ENCODE measurements at places on chromosomes 2 and 18.

DNA sequence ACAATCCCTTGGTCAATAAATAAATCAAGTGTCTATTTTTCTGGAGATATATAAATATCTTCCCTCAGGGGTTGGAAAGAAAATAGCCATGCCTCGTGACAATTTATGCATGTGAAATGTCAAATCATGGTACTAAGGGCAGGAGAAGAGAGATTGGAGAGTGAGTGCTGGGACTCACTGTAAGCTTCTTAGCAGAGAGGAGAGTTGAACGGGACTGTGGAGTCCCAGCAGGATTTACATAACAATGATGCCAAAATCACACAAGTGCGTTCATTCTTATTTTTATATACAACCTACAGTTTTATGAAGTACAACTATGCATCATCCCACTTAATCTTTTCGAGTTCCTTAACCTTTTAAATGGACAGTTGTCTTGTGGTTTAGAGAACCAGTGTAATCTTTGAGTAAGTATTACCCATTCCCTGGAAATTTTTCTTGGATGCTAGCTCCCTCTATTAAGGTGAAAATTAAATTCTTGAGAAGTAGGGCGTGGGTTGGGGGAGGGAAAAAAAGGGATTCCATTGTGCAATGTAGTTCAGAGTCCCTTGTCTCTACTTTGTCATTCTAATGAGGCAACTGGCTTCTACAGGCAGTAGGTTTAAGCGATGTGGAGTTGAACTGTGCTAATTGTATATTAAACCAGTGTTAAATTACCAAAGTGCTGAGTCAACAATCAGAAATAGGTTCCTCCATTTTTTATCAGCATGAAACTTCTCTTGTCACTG is 143.6 kb upstream of the EPHA4 start:
- DNase-seq = no peak

DNA sequence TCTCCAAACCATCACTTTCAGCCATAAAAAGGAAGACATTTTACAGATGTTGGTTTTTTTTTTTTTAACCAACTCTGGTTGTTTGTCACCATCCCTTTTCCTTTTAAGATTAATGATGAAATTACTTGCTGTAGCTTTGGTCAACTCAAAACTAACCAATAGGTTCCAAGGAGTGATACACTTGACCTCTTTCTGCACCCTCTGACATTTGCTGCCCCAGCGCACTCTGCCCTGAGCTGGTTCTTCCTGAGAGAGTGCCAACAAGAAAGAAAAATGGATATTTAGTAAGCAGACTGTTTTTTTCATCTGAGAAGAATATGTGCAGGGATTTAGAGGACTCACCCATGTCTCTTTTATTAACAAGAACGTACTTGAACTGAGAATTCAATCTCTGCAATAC is 520.0 kb downstream of the TXNL1 start:
- DNase-seq = no peak

DNA sequence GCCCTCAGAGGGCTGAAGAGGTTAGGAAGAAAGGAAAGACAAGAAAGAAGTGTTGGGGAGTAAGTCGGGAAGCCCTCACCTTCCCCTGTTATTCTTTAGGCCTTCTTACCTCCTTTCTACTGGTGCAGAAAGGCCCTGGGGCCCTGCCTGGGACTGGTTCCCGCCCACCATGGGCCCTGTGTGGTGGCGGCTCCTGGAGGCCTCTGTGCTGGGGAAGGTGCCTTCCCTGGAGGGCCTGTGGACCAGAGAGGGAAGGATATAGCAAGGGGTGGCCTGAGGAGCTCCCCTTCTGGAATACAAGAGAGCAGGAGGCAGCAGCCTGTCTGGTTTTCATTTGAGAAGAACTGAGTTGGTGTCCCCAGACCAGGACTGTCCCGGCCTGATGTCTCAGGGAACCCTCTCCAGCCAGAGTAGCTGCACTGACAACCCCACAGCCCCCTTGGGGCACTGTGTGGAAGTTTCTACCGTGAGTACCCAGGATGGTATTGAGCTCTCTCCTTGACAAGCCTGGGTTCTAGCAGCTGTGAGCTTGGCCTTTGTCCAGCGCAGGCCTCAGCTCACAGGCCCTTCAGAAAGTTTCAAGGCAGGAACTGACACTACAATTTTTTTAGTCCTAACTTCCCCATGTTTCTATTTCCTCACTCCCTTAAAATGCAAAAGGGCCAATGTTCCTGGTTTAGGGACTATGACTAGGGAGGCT is 47.1 kb downstream of the EFR3B start:
- peak; percentile 9 for DNase-seq

DNA sequence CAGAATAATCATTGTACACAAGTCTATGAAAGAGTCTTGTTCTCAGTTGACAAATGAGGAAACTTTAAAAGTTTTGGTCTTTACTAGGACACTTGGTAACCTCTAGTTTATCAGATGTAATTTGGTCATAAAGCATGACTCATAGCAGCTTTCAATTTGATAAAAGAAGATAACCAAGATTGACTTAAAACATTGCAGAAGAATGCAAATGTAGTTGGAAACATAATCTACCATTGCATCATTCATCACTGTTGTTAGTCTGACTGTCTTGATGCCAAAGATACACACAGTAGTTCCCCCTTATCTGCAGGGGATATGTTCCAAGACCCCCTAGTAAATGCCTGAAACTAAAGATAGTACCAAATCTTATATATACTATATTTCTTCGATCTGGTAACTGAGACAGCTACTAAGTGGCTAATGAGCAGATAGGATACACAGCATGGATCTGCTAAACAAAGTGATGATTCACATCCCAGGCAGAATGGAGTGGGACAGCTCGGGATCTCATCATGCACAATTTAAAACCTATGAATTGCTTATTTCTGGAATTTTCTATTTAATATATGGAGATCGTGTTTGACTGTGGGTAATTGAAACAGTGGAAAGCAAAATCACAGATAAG is 131.4 kb upstream of the CCDC68 start:
- DNase-seq = no peak

DNA sequence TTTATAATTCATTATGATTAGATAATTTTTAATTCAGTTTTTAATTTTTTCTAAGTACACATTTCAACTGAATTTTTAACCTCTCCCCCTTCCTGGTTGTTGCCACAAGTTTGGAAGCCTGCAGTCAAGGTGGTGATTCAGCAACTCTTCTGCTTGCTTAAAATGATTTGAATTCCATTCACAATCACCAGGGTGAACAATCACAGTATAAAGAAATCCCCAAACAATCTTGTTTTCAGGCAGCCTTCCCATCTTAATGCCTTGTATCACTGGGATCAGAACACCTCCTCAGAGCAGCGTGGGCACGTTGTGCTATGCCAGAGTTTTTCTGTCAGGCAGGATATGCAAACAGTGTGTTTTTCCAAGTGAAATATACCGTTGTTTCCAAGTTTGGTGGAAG is 46.7 kb upstream of the BARD1 start:
- DNase-seq = no peak

GRCh38 chr2:17901246-17901645 is 22.8 kb downstream of the KCNS3 start:
- DNase-seq = no peak

DNA sequence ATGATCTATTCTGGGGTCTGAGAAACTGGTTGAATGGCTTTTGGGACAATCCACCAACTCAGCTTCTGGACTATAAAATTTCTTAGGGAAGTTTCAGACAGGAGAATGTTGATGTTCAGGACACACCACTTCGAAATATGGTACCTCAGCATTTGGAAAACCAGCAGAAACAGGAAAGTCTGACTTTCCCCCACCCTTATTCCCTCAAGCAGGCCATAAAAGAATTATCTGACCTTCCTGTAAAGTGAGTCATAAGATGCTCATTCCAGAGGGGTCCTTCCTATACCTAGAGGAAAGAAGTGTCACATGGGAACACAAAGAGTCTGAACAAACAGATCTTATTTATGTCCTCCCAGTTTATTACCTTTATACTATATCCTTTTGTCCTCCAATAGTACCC is 415.0 kb downstream of the CPS1 start:
- no peak for DNase-seq

DNA sequence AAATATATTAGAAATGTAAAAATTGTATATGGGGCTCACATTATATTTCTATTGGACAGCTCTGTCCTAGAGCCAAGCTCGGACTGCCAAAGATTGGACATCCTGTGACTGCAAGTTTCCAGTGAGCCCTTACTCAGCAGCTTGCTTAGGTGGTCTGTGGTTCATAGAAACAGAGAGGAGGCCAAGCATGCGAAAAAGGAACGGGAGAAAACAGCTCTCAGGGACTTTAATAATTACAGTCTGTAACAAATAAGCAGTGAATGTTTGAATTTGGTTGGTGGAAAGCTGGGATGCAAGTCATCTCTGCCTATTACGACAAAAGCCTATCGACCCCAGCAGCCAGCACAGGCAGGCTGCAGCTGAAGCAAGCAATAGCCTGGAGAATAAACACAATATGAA is 35.6 kb downstream of the WIPF1 start:
- no peak for DNase-seq

DNA sequence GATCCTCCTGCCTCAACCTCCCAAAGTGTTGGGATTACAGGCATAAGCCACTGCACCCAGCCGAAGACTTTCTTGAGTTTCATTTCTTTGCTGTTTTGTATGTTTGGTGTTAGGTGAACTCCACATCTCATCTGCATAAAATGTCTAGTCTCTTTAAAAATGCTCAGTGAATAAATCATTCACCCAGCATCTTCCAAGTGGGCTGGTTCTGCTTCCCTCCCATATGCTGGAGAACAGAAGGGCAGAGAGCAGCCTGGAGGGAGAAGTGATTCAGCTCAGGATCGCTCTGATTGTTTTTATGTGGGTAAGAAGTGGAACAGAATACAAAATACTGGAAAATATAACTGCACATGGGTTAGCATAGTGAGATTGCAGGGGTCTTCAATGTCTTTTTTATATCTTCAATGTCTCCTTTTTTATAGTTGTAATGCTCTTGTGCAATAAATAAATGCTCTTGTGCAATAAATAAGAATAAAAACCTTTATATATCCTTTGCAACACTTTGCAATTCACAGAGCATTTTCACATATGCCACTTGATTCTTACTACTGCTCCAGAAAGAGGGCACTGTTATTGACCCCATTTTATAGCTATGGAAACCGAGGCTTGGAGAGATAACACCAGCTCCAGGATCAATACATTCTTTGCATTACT is 253.0 kb upstream of the NCKAP5 start:
- DNase-seq = no peak

DNA sequence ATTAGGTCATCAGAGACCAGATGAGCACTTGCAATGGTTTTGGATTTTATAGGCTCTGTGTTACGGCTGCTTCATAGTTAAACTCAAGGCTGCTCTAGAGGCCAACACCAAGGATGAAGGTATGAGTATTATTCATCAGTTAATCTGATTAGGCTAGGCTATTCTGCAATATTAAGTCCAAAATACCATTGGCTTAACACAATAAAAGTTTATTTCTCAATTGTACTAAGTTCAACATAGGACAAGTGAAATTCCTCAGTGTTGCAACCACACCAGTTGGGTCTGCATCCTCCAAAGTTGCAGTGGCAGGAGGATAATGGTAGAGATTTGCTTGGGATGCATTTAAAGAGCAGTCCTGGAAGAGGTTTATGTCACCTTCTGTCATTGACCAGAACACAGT is 538.3 kb upstream of the CDH2 start:
- DNase-seq = no peak

GRCh38 chr2:10520926-10521325 is 72.8 kb upstream of the ODC1 start:
- DNase-seq = no peak

GRCh38 chr18:28183418-28184078 is 6.6 kb upstream of the CDH2 start:
- no peak for DNase-seq

- DNase-seq = no peak
Measured at GRCh38 chr2:86029873-86030272, 75.8 kb downstream of the POLR1A start.

All from inflammatory macrophage treated with lipopolysaccharide for 4 hours (primary cell).